ENCODE measurements at places on chromosomes 6 and 20.

DNA sequence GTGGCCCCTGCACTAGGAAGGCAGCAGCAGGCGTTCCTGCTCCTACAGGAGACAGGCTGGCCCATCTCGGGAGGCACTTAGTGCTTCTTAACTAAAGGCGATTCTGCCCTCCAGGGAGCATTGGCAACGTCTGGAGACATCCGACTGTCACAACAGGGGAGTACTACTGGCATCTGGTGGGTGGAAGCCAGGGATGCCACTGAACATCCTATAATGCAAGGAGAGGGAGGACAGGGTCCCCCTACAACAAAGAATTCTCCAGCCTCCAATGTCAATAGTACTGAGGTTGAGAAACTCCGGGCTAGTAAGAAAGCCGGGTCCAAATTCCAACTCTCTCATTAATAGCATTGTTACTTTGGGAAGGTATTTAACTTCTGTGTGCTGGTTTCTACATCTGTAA, 119.4 kb upstream of the ARMC2 start:
- no peak for DNase-seq

DNA sequence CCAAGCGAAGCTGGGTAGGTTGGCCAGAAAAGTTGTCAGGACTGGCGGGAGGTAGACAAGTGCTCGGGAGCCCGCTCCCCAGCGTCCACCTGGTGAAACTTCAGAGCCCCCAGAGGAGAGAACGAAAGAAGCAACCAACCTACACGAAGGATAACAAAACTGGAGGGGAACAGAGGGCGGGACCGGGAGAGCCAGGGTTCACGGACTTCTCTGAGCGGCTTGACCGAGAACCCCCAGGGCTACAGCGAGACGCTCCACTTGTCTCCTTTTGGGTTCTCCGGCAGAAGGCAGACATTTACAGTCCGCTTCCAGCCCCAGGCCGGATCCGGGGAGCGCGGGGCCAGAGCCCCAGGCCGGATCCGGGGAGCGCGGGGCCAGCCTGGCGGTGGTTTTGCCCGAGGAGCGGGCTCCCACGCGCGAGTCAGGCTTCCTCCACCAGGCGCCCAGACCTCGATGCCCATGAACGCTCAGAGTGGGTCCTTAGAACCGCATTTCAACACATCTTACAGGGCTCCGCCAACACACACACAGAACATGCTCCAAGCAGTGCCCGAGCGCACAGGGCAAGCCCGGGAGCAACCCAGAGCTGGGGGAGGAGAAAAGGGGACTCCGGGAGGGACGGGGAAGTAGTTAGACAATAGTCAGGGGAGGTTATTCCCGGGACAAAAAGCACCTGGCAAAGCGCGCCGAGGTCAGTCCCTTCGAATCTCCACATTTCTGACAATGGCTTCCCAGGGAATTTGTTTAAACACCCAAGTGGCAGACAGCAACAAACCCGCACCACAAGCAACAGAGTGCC, 1.1 kb downstream of the PTPRK start:
- peak; percentile 14 for DNase-seq

DNA sequence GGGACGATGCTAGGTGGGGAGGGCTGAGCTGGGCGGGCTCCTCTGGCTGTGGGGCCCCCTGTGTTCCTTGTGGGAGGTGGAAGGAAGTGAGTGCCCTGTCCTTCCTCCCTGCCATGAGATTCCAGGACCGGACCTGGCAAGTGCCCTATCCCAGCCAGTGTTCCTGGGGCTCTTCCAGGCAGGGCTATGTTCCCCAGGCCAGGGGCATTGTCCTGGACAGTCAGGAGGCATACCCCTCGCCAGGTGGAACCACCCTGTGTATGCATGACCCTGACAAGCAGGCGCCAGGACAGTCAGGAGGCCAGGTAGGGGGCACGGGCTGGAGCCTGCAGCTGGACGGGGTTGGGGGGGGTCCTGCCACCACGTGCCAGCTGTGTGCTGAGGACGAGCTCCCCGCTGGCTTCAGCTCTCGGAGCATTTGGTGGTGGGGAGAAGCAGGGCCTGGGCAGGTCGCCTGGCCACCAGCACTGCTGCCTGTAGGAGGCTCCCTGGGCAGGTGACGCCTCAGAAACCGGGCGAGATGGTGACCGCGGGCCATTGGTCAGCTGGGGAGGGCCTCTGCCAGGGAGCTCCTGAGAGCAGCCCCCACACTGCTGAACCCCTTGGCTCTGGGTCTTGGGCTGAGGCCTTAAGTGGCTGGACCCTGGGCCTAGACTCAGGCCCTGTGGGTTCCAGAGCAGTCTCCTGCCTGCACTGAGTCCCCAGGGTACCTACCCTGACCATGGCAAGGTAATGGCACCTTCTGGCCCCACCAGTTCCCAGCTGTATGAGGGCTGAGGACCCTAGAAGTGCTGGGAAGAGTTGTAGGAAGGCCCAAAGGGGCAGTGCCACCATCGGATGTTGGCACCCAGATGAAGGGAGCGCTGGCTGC, 694 bp downstream of the SLC17A9 start:
- DNase-seq, result no peak

GRCh38 chr6:88177961-88178464, 11.9 kb upstream of the CNR1 start:
- no peak for DNase-seq

GRCh38 chr6:133431031-133431430, 189.9 kb downstream of the EYA4 start:
- no peak for DNase-seq

DNA sequence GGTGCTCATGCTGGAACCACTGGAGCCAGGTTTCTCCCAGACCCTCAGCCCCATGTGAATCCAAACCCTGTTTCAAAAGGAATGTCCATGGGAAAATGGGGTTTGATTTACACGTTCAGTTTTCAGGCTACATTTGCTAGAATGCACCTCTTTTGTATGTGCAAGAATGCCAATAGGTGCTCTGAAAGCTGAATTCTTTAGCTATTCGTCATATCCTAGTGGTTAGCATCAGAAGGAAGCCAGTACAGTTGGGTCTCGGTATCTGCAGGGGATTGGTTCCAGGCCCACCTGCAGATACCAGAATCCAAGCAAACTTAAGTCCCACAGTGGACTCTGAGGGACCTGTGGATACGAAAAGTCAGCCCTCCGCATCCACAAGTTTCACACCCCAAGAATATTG, 93.4 kb downstream of the UST start:
- DNase-seq, result no peak

GRCh38 chr6:16058929-16059345, 69.9 kb upstream of the MYLIP start:
- no peak for DNase-seq

DNA sequence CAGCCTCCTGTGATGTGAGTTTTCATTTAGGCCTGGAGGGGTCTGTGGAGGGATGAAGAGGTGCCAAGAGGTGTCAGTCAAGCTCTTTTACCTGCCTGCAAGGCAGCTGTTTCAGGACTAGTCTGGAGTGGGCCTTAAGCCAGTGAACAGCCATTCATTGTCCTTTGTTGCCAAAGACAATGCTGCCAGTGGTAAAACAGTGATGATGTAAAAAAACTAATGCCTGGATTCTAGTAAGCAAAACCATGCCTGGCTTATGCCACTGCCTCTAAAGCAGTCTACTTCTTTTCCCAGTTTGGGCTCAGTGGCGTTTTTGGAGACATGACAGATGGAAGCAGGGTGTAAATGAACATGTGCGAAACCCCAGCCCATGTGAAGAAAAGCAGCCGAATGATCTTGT, 93.5 kb upstream of the KCNK16 start:
- no peak for DNase-seq

GRCh38 chr20:32244959-32245358, 32.5 kb upstream of the KIF3B start:
- DNase-seq, result no peak

GRCh38 chr20:50285376-50286173, 94.9 kb downstream of the CEBPB start:
- DNase-seq, result no peak

DNA sequence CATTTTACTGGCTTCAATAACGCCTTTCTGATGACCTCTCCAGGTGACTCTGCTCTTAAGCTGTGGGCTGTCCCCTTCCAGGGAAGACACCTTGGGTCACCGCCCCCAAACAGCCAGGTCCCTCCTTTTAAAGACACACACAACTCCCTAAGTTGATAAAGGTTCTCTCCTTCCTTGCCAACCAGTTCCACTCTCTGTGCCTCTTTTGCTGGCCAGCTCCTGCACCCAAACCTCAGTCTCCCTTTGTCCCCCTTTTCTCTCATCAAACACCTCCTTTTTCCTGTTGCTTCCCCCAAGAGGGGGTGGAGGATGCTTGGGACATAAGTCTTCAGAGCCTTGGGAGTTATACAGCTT, 1.0 kb downstream of the NCOA6 start:
- peak; percentile 55 for DNase-seq

DNA sequence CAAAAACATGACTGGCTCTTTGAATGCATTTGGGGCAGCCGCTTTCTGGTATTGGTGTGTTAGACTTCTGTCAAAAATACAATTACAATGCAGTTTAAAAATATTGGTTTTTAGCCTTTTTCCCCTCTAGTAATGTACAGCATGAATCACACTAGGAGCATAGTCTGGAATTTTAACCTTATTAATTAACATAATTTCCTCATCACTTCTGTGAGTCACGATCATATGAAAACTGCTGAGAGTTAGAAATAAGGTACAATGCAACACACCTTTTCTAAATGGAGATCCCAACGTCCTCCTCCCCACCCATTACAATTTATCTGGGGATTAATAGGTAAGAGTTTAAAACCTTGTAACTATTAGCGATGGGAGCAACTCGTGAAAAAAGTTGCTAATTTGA, 297.1 kb upstream of the RIMS1 start:
- no peak for DNase-seq

DNA sequence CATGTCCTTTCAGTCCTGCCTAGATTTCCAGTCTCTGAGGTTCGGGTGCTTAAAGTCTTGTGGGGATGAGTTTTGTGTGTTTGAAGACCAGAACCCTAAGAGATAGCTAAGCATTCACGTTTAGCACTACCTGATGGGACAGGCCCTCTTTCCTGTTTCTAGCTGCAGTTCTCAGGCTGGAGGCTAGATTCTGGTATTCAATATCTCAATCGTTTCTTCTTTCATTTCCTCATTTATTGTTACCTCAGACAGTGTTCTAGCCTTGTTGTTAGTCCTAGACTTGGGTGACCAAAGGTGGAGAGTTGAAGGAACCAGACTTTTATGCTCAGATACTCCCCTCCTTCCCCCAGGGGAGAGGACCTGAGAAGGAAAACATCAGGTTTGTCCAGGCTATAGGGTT, 16.8 kb downstream of the CEP250 start:
- DNase-seq, result no peak

DNA sequence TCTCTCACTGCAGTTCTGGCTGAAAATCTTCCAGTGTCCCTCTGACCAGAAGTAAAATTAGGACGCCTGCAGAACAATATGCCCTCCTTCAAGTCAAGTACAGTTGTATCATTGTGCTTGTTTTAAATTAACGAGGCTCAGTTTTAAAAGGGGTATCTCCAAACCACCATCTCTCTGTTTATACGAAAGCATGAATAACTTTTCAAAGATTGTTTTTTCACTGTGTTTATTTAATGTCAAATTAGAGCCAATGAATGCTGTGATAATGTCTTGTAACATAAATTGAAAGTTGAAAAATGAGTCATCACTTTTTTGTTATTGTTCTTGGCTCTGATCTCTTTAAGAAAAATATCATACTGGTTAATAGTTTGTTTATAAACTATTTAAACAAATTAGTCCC, 230.7 kb upstream of the THEMIS start:
- DNase-seq, result no peak

- no peak for DNase-seq
Measured at GRCh38 chr20:44187054-44187771, at the start of gene JPH2. JPH2 (minus strand) TSS chr20:44187188; CDS start chr20:44186705, 483 bp downstream.

GRCh38 chr6:167970230-167970629, 27.2 kb upstream of the KIF25 start:
- DNase-seq, result no peak

DNA sequence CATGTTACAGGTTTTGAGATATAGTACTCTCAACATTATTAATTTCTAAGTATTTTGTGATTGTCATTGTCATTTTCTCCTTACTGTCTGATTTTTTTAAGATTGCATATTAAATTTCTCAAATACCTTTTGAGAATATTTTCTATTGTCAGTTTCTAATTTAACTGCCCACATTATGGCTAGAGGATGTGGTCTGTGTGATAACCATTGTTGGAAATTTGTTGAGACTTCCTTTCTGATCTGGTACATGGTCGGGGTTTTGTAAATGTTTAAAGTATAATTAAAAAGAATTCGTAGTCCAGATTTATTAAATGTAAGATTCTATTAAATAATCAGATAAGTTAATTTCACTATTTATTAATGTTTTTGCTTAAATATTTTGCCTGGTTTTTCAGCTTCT, 60.1 kb downstream of the SLX4IP start:
- no peak for DNase-seq

- DNase-seq, result no peak
Measured at GRCh38 chr20:58312836-58313235, 3.3 kb downstream of the RAB22A start.

- DNase-seq, result no peak
Measured at GRCh38 chr6:110620065-110620464, 143.7 kb upstream of the SLC22A16 start.

DNA sequence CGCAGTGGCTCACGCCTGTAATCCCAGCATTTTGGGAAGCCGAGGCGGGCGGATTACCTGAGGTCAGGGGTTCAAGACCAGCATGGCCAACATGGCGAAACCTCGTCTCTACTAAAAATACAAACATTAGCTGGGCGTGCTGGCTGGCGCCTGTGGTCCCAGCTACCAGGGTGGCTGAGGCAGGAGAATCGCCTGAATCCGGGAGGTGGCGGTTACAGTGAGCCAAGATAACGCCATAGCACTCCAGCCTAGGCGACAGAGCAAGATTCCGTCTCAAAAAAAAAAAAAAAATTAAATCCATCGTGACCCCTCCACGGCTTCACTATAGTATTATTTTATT, 1.2 kb upstream of the CPNE1 start:
- no peak for DNase-seq

- no peak for DNase-seq
Measured at GRCh38 chr6:131862476-131862875, 54.7 kb downstream of the ENPP1 start.

DNA sequence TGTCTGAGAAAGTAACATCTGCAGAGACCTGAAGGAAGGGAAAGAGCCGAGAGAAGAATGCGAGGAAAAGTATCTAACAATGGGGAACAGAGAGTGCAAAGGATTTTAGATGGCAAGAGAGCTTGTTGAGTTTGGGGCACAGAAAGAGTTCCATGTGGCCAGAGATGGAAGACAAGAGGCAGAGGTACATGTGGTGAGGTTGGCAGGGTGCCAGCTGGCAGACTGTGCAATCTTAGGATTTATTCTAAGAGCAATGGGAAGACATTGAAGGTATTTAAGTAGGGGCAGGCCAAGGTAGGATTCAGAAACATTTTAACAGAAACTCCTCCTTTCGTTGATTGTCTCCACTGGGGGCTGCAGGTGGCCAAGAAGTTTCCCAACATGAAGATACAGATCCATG, 20.4 kb upstream of the LBP start:
- DNase-seq, result no peak

DNA sequence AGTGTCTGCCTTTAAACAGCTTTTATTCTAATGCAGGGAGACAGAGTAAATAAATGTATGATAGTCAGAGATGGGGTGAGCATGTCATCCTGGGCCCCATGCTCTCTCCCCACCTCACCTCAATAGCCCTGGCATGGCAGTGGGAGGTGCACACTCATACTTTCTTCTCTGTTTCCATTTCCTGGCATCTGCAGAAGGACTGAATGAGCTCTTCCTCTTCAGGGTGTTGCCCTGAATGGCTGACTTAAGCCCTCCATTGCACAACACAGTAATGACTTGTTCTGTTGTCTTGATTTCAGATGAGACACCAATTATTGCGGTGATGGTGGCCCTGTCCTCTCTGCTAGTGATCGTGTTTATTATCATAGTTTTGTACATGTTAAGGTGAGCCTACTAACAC, 57.0 kb upstream of the GNRH2 start:
- peak; percentile 62 for DNase-seq

- no peak for DNase-seq
Measured at GRCh38 chr6:114523508-114523907, 180.7 kb upstream of the HS3ST5 start.
